ENCODE measurements at places on chromosomes 1 and 21.

DNA sequence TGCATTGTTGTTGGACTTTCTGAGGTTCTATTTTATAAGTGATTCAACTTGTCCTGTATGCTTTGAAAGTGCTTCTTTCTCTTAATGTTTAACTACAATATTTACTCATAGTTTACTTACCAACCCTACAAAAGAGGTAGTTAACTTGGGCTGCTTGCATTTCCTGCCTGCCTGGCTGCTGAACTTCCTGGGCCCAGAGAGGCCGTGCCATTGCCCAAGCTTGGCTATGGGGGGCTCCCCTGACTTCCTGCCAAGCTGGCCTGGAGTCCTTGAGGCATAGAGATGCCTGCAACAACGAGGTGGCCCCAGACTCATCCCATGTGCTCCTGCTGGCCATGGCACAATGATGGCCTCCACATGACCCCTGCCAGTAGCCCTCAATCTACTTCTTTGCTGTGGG lies 361.6 kb upstream of the PLD5 start:
- no peak for DNase-seq

- no peak for DNase-seq
These were observed 64.5 kb downstream of the LRRC8C start for GRCh38 chr1:89697383-89697782.

GRCh38 chr1:239031310-239031709 lies 355.1 kb upstream of the CHRM3 start:
- no peak for DNase-seq

DNA sequence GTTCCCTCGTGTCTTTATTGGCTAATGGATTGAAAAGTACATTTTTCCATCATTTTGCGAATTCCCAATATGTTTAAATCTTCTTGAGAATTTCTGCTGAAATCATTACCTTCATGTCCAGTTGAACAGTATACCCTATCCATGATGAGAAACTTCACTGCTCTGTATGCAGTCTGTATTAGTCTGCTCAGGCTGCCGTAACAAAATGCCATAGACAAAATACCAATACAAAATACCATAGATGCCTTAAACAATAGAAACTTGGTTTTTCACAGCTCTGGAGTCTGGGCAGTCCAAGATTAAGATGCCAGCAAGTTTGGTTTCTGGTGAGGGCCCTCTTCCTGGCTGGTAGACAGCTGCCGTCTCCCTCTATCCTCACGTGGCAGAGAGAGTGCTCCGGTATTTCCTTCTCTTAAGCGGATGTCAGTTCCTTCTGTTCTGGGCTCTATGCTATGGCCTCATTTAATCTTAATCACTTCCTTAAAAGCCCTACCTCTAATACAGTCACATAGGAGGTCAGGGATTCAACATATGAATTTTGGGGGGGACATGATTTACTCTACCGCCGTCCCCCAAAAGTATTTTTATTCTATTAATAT lies 27.0 kb downstream of the CXADR start:
- no peak for DNase-seq

DNA sequence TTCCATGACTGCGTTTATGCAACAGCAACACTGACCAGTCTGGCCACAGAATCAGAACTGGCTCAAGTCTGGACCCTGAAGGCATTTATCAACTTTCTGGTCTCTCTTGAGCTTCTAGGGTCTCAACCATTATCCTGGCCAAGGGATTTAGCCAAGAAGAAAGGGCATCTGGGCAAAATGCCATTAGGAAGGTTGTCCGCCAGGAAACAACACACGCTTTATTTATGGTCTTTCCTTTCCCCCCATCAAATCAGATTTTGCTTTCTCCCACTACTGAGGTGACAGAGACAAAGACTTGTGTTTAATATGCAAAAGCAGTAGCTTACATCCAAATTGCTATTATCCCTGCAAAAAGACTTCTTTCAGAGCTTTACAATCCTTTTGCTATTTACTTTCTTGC lies 81.6 kb upstream of the PPP2R5A start:
- no peak for DNase-seq

DNA sequence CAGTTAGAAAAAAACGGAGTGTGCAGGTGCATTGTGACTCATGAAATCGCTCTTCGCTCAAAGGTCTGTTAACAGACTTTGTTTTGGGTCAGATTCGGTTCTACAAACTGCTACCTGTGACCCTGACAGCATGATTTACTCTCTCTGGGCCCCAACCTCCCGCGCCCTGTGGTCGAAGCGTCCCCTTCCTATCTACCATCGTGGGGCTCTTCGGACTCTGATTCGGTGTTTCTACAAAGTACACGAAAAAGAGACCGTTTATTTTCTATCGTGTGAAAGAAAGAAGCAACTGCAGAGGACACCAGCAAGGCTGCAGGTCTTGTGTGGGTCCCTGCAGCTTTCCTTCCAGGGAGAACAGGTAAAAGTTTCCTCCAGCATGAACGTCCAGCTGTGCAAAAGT lies 29.4 kb upstream of the SLC19A1 start:
- DNase-seq = no peak

Measured in DND-41 (cell line).